ENCODE measurements at places on chromosomes 4 and X. TPM values are rescaled to one million over a fixed set of nuclear protein-coding genes. Genes with fewer than 3 reads are reported as not detected.
A peak's percentile ranks its signal among the peaks of the same experiment; 100 is the strongest.

Gene TEX13C
- not detected for total RNA-seq

DNA sequence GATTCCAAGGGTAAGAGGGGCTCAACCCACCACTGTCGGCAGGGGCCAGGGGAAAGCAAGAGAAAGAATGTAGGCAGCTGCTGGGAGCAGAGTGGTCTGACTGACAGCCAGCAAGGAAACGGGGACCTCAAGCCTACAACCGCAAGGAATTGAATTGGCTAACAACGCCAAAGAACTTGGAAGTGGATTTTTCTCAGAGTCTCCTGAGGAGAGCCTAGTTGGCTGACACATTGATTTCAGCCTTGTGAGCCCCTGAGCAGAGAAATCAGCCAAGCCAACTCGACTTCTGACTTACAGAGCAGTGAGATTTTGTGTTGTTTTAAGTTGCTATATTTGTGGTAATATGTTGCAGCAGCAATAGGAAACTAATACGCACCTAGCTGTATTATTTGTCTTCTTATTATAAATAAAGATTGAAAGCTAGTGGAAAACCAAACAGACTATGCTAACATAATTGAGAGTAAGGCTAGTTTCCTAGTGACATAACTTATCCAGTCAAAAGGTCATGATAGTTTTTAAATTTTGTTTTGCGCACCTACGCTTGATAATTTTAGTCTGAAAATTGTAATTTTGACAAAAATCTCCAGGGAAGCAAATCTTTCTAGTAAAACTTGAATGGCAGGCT is 145.8 kb upstream of the HCCS start:
- DNase-seq = no peak

- no peak for DNase-seq
Observed at GRCh38 chr4:110633358-110634341, 10.8 kb upstream of the PITX2 start.

Gene DLG3
- total RNA-seq = 2.4 TPM

DNA sequence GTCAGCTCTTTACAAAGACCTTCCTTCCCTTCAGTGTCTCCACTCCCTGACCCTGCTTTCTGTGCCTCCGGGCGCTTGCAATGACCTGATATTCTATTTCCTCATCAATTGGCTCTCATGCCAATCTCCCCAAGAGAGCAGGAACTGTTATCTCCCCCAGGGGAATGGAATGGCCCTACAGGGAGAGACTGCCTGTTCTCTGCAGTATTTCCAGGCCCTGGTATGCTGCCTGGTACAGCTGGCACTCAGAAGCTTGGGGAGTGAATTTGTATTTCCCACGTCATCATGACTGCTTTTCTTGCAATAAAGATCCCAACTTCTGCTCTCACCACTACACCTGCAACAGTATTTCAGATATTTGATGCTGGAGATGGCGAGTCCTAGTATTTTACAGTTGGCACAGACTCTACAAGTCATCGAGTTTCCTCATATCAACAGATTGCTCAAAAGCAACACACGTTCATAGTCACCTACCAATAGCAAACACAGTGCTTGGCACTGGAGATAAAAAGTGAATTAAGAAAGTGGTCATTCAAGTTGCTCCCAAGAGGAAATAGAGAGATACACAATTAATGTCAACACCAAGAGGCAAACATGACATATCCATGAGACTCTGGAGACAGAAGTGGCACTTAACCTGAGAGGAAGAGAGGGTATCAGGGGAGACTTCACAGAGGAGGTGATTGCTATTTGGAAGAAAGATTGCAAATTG is 90.5 kb upstream of the EGFL6 start:
- no peak for DNase-seq

- no peak for DNase-seq
Observed at GRCh38 chr4:3010577-3010976, 47.2 kb downstream of the GRK4 start.

Gene NAP1L2
- total RNA-seq = 1.0 TPM

GRCh38 chr4:140703463-140703862 is 52.7 kb downstream of the TBC1D9 start:
- DNase-seq = no peak

Gene PABPC5
- 0.44 TPM for total RNA-seq

GRCh38 chrX:133984857-133985163 is 584 bp downstream of the GPC3 start:
- no peak for DNase-seq

Gene SRPK3
- total RNA-seq = 0.40 TPM

- no peak for DNase-seq
Observed at GRCh38 chr4:48184882-48185281, 50.8 kb upstream of the TXK start.

Gene NR0B1
- not detected for total RNA-seq

GRCh38 chrX:15430584-15430983 is 46.4 kb upstream of the VEGFD start:
- peak; percentile 28 for DNase-seq

GRCh38 chr4:182604953-182605352 is 312.2 kb downstream of the DCTD start:
- DNase-seq = peak; percentile 95

Gene POLA1
- 18.6 TPM for total RNA-seq

DNA sequence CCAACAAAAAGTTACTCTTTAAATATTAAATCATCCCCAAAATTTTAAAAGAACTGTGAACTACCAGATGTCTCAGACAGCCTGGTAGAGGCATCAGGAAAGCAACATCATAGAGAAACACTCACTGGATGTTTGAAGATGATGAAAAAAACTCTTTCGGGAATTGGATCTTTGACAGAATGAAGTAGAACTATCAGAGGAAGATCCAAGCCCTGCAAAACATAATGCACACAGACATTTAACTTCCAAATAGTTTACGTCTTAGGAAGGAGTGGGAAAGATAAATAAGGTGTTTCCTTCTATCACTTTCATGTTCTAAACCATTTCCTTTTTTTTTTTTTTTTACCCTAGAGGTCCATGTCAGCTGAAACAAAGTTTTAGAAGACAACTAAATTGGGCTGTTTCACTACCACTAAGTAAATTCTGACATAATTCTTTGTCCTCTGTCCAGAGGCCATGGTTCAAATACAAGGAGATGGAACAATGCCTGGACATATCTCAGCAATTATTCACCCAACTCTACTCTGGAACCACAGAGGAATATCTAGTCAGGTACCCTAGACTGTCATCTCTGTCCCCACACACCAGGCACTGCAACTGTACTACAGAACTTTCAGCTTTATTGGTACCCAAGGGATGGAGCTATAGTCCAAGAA is 217.7 kb upstream of the INTU start:
- DNase-seq = no peak

DNA sequence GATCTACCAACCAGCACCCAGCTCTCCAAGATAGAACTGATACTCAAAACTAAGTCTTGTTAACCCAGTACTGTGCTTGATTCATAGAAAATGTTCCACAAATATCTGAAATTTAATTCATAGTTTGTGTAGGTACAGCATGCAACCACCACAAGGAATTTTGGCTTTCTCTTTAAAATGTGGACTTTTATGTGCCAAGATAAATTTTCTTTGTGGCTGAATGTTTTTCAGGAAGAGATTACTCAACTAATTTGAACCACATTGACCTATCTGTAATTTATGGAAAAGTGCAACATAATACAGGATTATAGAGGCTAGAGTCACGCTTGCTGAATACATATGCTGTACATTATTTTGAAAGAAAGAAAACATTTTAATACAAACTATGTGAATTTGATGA is 730.8 kb downstream of the IL1RAPL1 start:
- DNase-seq = peak; percentile 76

Gene RHOXF1
- total RNA-seq = not detected

Gene PABPC4L
- 1.6 TPM for total RNA-seq

GRCh38 chrX:123339221-123339905 is 155.3 kb downstream of the GRIA3 start:
- DNase-seq = no peak

Gene RIBC1
- 0.42 TPM for total RNA-seq

DNA sequence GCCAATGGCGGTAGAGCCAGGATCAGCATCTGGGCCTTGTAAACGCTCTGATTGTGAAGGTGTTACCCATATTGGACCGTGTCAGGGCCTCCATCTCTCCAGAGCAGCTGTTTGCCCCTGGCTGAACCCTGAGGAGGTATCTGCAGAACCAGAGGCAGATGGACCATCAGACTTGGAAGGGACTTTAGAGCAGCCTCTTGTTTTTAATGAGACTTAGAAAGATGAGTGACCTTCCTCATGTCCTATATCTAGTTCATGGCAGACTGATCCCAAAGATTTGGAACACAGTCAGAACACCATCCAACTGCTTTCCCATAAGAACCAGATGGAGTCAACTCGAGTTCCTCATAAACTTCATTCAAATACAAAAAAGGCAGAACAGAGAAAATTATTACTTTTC is 135.1 kb upstream of the MSX1 start:
- DNase-seq = no peak

GRCh38 chr4:82452026-82452425 is 21.6 kb downstream of the ENOPH1 start:
- DNase-seq = no peak

Gene CXCL6
- 0.25 TPM for total RNA-seq

Gene KCNIP4
- not detected for total RNA-seq

Gene FATE1
- total RNA-seq = not detected

GRCh38 chr4:157220371-157220881 is at the start of gene GRIA2:
Gene GRIA2, plus strand, starts transcription at chr4:157220728. Its CDS starts 315 bp downstream, at chr4:157221043.
- DNase-seq = peak; percentile 69
